ENCODE measurements at places on chromosomes 12 and 14.

DNA sequence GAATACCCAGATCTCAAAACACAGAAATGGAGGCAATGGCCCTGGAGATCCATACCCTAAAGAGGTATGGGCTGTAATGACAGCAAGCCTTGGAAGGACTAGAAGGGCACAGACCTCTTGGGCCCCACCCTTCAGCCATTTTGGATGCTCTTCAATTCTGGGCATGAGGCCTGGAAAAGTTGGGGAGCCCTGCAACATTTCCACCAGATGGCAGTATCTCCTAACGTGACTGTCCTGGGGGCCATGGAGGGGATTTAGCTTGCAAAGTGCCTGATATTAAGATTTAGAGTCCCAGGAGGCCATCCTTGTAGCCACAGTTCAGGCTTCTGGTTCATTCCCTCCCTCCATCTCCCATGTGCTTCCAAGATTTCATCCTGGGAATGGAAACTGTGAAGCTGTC is 30.2 kb downstream of the KCNA5 start:
- no peak for DNase-seq

DNA sequence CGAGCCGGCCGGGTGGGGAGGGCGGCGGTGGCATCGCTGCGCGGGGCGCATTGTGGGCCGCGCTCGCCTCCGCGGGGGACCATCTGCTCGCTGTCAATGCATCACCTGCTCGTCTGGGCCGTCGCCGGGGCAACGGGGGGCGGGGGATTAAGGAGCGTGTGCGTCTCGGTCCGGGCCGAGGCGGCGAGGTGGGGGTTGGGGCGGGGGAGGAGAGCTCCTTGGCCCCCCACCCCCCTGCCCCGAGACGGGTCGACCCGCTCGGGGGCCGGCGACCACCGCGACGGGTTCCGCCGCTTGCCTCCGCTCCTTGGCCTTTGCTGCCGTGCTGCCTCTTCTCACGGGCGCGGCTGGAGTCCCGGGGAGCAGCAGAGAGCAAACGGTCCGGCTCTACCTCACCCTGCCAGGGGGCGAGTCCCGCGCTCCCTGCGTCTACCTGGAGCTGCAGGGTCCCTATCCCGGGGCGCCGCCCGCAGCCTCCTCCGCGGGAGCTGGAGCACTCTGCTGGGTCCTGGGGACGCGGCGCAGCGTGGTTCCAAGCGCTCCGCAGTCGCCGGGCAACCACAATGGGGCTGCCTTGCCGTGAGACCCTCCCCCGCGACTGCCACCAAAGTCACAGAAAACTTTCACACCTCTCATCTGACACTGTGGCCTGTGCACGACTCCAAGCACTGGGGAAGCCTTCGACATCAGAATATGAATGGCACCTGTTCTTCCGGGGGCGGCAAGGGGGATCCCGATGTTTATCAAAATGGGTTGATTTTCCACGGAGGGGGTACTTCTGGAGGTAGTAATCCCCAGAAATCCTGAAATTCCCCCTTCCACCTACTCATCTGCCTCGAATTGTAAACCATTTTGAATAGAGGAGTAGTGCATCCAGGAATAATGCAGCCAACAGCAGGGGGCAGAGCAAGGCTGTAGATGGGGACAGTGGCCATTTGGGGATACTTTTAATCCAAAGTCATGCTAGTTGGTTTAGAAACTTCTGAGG is at the start of gene C12orf42:
Gene C12orf42, minus strand, starts transcription at position 500 of the 988 bp plus-strand sequence. CDS start 17,542 bp downstream, outside the sequence.
- peak; percentile 76 for DNase-seq

DNA sequence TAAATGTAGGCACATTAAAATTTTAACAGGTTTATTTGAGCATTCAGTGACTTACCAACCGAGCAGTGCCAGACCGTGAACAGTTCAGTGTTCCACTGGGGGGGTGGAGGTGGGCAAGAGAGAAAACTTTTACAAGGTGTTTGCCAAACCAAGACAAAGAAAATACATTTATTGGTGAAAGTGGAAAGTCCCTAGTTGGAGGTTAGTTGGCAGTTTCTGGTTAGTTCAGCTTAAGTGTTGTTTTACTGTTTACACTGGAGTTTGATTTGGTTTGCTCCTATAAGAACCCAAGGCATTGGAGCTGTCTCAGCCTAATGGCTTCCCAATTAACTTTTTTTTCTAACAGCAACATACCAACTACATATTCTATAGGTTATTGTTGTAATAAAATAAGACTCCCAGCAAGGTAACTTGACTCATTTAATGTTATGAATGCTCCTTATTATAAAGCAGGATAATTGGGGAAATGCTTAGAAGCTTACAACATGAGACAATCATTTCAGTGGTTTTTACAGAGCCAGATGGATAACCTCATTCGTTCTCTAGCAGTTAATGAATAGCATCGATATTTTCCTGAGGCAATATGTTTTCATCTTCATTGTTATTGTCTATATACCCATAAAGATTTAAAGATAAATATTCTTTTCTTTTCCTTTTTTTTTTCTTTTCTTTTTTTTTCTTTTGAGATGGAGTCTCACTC is 115.8 kb downstream of the ETNK1 start:
- DNase-seq, result no peak

DNA sequence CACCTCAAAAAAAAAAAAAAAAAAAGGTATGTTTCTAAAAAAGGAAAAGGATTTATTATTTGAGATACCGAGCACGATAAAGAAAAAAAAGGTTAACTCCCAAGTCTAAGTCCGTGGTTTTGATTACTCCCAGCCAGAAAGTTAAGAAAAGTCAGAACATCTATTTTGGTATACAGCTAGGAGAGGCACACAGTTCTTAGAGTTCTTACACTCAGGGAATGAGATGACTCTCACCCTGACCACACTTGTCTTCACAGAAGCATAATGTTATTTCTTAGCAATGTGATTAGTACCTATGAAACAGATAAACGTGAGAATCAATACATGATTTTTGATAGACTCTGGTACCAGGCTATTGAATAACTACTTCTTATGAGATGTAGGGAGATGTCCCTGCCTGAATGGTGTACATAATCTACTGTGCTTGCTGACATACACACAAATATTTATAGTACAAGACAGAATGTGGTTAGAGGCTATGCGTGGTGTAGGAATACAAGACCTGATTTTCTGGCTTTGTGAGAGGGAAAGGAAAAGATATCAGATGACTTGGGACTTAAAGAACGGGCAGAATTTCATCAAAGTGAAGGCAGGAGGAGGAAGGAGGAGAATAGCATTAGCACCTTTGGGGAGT is 31.6 kb downstream of the LIMA1 start:
- DNase-seq, result peak; percentile 86

GRCh38 chr12:54131641-54132280 is 57.0 kb downstream of the SMUG1 start:
- DNase-seq, result no peak

GRCh38 chr14:33307691-33308251 is 369.1 kb downstream of the NPAS3 start:
- DNase-seq, result peak; percentile 16

DNA sequence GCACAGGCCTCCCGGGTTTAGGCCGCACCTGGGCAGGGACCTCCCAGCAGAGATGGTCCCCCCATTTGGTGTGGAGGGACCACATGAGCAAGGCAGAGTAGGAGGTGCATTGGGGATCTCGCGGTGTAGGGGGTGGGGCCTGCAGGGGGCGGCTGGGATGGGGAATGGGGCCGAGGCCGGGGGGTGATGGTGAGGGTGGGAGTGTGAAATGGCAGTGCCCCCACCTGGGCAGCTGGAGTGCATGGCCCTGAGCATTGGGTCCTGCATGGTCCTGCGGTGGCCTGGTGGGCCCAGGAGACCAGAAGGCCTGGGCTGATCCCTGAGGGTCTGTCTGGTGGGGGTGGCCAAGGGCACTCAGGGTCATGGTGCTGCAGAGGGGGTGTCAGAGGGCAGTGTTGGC is 111.8 kb downstream of the KIF26A start:
- DNase-seq, result no peak

DNA sequence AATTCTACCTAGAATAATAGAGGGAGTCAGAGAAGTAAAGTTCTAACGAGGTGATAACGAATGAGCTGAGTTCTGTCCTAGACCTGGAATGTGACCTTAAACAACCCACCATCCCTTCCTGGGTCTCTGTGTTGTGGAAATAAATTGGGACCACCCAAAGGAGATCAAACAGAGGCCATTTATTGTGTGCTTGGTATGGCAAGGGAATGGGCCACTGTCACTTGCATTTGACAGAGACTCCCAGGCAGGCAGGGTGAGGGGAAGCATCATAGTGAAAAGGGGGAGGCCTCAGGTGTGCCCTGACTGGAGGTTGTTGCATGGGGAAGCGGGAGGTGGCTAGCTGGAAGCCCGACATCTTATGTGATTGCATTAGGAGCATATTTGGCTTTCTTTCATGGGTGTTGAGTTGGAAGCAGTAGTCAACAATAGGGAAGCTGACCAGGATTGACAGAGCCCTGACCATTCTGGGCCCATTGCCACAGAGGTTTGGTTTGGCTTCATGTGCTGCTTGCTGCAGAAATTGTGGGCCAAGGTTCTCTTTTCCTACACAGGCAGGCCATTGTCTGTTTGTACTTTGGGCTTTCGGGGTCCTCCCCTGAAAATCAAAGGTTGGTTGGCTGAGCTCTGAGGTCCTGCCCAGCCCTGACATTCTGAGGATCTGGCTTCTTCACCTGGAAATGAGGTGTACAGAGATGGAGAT is 17.6 kb upstream of the FAM181A start:
- DNase-seq, result no peak

GRCh38 chr12:1517007-1517406 is 77.4 kb downstream of the FBXL14 start:
- DNase-seq, result peak; percentile 90

GRCh38 chr14:104878582-104878981 is 13.5 kb downstream of the CEP170B start:
- no peak for DNase-seq

- peak; percentile 66 for DNase-seq
Observed at GRCh38 chr14:69475194-69475818, 9.2 kb upstream of the PLEKHD1 start.

- DNase-seq, result peak; percentile 42
Observed at GRCh38 chr12:80622271-80622670, 85.2 kb upstream of the MYF6 start.

GRCh38 chr12:109833307-109834189 is at the start of gene TRPV4:
Gene TRPV4, minus strand, starts transcription at chr12:109833398. Its CDS starts 18,602 bp downstream, at chr12:109814796.
- DNase-seq, result peak; percentile 31

DNA sequence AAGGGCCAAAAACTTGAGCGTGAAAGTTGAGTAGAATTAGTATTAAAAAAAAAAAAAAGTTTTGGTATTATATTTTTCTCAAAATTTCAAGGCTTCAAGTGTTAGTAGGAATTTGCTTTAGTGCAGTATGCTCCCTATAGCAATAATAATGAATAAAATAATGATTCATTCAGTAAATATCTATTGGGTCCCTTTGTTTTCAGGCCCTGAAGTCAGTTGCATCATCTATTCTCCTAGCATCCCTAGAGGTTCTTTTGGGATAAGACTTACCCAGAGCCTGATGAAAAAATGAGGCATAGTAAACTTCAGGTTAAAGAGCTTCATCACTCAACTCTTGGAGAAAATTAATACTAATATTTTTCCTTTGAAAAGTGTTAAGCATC is 1.1 kb downstream of the KMT5A start:
- DNase-seq, result peak; percentile 68

GRCh38 chr12:49869816-49870500 is 27.1 kb upstream of the BCDIN3D start:
- no peak for DNase-seq

- peak; percentile 18 for DNase-seq
Observed at GRCh38 chr12:69872804-69873203, 47.8 kb downstream of the MYRFL start.

GRCh38 chr14:103625356-103626095 is 3.5 kb upstream of the KLC1 start:
- DNase-seq, result no peak

GRCh38 chr14:22888662-22889061 is 5.6 kb downstream of the REM2 start:
- no peak for DNase-seq

GRCh38 chr14:81625343-81625742 is 91.7 kb upstream of the SEL1L start:
- peak; percentile 55 for DNase-seq

DNA sequence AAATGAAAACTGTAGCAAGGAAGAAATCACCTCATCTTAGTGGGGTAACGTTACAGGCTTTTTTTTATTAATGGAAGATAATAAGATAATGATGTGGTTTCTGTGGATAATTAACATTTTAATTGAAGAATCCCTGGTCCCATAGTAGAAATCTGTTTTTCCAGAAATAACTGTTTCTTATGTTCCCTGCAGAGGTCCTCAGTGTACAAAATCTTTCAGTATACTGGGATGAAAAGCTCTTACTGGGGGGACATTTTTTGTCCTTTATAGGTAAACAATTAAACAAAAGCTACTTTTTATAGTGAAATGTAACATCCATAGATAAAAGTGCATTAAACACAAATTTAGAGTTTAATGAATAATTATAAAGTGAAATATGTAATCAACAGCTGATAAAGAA is 312.2 kb downstream of the ATXN7L3B start:
- DNase-seq, result peak; percentile 24

GRCh38 chr12:128947209-128947608 is 93.9 kb downstream of the GLT1D1 start:
- no peak for DNase-seq

GRCh38 chr12:116434155-116435011 is 124.8 kb upstream of the MAP1LC3B2 start:
- DNase-seq, result peak; percentile 95

- peak; percentile 8 for DNase-seq
Observed at GRCh38 chr14:60658211-60658690, 9.0 kb upstream of the SIX1 start.

DNA sequence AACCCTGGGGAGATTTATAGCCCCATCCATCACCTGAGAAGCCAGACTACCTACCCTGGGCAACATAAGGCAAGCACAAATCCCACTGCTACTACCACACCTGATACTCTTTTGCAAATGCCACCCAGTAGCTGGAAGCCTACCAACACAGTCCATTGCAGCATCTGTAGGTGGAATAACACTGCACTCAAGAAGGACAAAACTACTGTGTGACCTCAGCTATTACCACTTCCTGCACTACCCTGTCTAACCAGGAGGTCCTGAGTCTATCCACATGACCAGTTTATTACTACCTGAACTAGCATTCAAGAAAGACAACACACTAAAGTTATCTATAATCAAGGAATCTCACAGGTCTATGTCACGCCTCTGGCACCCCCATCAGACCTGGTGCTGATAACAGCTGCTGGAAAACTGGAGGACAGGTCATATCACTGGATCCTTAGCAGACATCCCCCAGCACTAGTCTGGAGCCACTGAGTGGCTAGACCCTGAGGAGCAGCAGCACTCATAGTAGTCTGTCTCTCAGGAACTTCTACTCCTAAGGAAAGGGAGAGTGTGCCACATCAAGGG is 2.9 kb upstream of the CLEC1A start:
- no peak for DNase-seq

DNA sequence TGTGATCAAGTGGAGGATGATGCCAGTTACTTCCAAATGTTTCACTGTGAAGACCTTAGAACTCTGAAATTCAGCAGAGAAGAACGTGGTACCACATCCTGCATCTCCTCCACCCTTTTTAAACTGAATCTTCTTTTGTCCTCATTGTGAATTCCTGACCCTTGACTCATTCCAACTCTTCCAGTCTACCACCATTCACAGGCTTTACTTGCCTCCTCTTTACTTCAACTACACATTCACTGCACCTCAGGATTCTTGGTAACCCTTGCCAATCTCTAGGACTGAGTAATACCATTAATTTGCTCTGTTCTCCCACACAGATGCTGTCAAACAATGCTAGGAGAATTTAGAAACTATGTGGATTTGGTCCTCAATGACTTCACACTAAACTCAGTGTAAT is 37.3 kb downstream of the PPP1R12A start:
- DNase-seq, result peak; percentile 94

Data from PC-3 (cell line).